ENCODE measurements at places on chromosomes 1 and 21.

DNA sequence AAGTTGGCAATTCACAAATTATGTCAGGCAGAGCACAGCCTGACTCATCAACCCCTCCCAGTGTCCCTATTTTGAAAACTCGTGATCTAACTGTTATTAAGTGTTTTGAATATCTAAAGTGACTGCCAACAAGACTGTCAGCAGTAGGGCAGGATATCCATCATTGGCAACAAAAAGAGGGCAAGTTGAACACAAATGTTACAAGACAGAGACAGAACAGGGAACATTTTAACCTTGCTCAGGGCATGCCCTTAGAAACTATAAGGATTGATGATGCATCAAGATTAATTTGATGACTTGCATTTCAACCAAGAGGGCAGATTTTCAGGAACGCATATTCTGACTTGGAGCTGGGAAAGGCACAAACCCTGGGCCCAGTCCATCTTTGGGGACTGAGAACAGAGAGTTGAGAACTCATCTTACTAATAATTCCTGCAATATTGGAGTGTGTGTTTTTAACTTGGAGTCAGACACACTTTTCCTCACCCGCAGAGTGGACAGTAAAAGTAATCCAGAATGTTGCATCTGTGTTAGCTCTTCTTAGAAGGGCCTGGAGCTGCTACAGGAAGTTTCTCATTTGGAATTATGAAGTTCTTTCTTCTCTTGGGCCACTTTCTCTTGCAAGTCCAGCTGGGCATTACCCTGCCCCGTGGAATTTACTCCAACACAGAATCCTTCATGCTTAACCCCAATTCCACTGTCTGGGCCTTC is 317.2 kb downstream of the LTN1 start:
- DNase-seq, result no peak

DNA sequence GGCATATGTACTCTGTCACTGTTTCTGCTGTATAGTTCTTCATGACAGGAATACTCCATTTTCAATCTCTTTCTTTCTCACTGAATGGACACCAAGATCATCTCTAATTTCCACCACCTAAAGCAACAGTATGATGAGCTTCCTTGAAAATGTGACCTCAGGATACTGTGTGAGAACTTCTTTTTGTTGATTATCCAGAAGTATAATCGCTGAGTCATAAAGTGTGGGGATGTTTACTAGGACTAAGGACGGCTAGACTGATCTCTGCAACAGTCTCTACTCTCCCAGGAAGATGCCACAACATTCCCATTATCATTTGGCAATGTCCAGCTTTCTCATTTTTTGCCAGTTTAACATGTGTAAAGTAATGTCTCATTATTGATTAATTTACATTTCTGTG is 70.3 kb downstream of the TNFSF18 start:
- DNase-seq, result no peak

GRCh38 chr1:7808253-7808844 is 24.3 kb downstream of the PER3 start:
- no peak for DNase-seq

- DNase-seq, result no peak
These were observed 68.7 kb downstream of the ADAMTS1 start for GRCh38 chr21:26776310-26777021.

DNA sequence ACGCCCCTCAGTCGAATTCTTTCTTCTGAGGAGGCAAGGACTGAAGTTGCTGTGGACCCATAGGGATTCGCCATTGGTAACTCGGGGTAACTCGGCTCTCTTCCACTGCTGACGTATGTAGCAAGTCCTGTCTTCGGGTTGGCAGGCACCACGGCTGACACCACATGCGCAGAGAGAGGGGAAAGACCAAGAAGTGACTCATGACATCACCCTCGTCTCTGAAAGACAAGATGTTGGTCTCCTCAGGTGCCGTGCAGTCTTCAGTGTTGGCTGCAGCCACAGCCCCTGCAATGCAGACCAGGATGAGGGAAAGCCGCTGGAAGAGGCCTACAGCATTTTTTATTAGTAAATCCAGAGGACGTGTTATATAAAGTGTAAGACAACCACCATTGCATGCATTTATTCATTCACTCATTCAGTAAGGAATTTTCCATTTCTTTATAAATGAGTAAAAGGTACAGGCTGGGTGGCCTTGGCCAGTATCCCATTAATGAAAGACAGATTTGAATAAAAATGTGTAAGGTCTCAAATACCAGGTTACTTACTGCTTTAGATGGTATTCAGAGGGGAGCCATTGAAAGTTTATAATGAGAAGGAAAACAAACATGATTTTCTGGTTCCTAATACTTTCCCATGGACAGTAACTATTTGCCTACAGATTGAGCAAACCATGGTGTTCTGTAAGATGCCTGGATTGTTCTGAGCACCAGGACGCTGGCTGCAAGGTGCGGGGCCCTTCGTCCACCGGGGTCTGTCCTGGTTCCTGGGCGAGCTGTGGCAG is 50.7 kb upstream of the IRF2BP2 start:
- no peak for DNase-seq

GRCh38 chr1:31795096-31795675 is 20.6 kb downstream of the SPOCD1 start:
- no peak for DNase-seq

GRCh38 chr1:225735252-225736149 is 42.1 kb upstream of the SRP9 start:
- no peak for DNase-seq

DNA sequence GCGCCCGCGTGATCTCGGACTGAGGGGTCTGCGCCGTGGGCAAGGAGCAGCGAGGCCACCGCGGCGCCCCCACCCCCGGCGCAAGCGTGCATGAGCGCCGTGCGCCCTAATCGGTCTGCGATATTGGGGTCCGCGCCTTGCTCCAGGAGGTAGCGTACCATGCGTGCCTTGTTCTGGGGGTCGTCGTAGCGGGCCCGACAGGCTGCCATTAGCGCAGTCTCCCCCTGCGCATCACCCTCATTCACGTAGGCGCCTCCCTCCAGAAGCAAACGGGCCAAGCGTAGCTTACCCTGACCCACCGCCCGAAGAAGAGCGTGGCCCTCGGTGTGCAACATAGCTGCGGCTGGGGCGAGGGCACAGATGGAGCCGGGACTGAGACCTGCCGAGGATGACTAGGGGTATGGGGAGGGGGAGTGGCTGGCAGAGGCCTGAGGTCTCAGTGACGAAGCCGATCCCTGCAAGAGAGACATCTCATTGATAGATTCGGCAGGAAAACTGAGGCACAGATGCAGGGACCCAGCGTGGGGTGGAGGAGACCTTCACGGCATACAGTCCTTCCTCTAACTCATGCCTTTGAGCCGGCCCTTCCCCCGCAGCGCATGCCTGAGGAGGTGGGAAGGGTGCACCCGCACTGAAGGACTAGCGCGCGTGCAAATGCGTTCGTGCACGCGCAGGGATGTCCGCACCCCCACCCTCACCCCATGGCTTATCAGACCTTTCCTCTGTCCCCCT is 2.8 kb downstream of the ANKRD34A start:
- DNase-seq, result peak; percentile 55

DNA sequence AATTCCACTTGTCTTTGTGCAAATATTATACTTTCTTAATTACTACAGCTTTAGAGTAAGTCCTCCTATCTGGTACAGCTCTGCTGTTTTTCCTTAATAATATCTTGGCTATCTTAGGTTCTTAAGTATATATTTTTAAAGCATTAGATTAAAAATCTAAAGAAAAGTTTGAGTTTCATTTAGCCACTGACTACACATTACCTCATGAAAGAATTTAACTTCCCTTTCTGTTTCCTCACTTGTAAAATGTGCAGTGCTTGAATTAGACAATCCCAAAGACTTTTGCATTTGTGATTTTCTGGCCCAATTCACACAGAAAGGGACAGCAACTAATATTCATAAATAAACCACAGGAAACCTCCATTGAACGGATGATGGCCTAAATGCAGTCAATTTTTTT is 126.4 kb upstream of the SAMSN1 start:
- no peak for DNase-seq

GRCh38 chr21:26199456-26199855 is 28.9 kb upstream of the APP start:
- DNase-seq, result no peak

GRCh38 chr1:107936498-107937481 is 28.2 kb downstream of the VAV3 start:
- peak; percentile 36 for DNase-seq

DNA sequence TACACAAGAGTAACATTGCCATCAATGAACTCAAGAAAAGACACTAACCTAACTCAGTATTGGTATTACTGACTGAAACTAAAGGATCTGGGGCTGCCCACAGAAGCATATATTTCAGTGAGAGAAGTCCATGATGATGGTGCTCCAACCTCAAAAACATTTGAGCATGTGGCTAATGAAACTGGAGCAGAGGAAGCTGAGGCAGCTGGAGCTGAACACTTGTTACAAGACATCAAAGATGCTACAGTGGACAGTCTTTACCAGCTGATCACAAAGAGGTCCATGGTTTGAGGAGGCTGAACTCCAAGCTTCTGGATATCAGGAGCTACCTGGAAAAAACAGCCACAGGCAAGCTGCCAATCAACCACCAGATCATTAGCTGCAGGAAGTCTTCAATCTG is 42.2 kb upstream of the TTC39A start:
- DNase-seq, result no peak
